Smooth muscle cell of trachea (primary cell): ENCODE measurements at places on chromosomes 3 and 15. TPM values are rescaled to one million over a fixed set of nuclear protein-coding genes. Genes with fewer than 3 reads are reported as not detected.

The PBRM1 gene
- total RNA-seq: 59.9 and 78.2 TPM in 2 replicates

The MST1 gene
- 6.5 and 10.4 TPM in 2 replicates for total RNA-seq

The IL17RB gene
- total RNA-seq: under 0.01 and 0.17 TPM in 2 replicates

The SI gene
- total RNA-seq: not detected in 2 replicates

The PLSCR5 gene
- total RNA-seq: not detected in 2 replicates

The MKRN2 gene
- total RNA-seq: 46.5 and 59.0 TPM in 2 replicates

The TSC22D2 gene
- 11.2 and 12.1 TPM in 2 replicates for total RNA-seq

The TMEM62 gene
- total RNA-seq: 13.1 and 20.9 TPM in 2 replicates

The ZFAND6 gene
- 114 and 149 TPM in 2 replicates for total RNA-seq

The ZNF385D gene
- total RNA-seq: 0.66 and 6.5 TPM in 2 replicates

The STRC gene
- 0.17 TPM in 1 of 2 replicates, not detected in the other for total RNA-seq

The IDH3A gene
- 22.7 and 37.8 TPM in 2 replicates for total RNA-seq

The ARHGEF26 gene
- total RNA-seq: 0.99 and 1.6 TPM in 2 replicates

The CLASP2 gene
- total RNA-seq: 50.1 and 68.7 TPM in 2 replicates

The SLC9C1 gene
- total RNA-seq: not detected in 2 replicates

The CCR3 gene
- 0.33 TPM in 1 of 2 replicates, not detected in the other for total RNA-seq

The LRRIQ4 gene
- total RNA-seq: not detected in 2 replicates

The TPM1 gene
- total RNA-seq: 169 and 229 TPM in 2 replicates

The GPR160 gene
- total RNA-seq: 0.29 and 0.33 TPM in 2 replicates

The NR1I2 gene
- not detected in 2 replicates for total RNA-seq

The RAD51 gene
- 1.3 and 4.1 TPM in 2 replicates for total RNA-seq

The NOX5 gene
- 0.58 and 0.83 TPM in 2 replicates for total RNA-seq

The CPEB1 gene
- total RNA-seq: 36.7 and 42.7 TPM in 2 replicates

The CCR8 gene
- total RNA-seq: not detected in 2 replicates

The TMCO5A gene
- not detected in 2 replicates for total RNA-seq

The TMIE gene
- total RNA-seq: under 0.01 TPM in 1 of 2 replicates, not detected in the other

The CRABP1 gene
- total RNA-seq: not detected in 2 replicates

The ARGFX gene
- total RNA-seq: not detected in 2 replicates

The NRG4 gene
- 0.15 TPM in 1 of 2 replicates, not detected in the other for total RNA-seq

The MESP2 gene
- 0.58 and 1.3 TPM in 2 replicates for total RNA-seq
